ENCODE measurements at places on chromosomes 1 and 21.
A peak's percentile ranks its signal among the peaks of the same experiment; 100 is the strongest.

DNA sequence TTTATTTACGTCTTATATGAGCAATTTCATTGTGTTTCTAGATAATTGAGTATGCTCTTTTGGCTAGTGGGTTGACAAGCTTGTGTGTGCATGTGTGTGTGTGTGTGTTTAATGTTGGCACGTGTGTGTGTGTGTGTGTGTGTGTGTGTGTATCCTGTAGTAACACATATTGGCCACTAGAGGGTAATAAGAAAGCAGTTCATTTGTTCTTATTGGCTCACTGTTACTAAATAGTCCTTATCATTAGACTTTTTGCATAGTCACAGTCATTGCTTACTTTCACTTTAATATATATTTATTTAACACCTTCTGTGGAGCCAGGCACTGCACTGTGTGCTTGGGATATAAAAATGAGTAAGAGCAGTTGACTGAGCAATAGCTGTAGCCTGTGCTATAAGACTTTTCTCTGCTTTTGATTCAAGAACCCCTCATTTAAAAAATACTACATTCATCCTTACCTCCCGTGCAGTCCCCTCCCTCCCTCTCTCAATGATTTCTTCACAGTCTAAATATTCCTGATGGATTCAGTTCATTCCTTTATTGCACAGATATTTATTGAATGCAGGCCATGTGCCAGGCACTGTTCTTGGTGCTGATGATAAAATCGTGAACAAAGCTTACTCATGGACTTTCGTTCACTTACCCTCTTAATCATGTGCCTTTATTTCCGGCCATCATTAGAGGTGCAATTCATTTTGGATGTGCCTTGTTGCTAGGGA, 96.7 kb downstream of the DYRK1A start:
- no peak for DNase-seq

DNA sequence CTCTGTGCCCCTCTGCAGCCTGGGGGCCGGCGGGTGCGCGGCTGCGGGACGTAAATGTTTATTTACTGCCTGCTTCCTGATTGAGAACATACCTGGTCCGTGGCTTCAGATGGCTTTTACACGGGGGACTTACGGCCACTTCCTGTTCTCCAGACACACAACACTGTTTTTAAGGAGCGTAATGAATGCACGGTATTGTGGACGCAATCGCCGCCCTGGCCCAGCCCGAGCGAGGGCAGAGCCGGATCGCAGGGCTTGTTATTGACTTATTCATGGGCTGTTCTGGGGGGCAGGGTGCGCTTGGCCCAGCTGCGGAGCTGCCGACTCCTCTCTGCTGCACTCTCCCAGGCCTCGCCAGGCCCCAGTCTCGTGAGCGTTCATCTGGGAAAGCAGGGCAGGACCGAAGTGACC, 52.8 kb upstream of the ACTRT2 start:
- DNase-seq: no peak

GRCh38 chr1:9530320-9530719, 8.9 kb upstream of the SLC25A33 start:
- no peak for DNase-seq

- peak; percentile 82 for DNase-seq
Observed at GRCh38 chr1:8985915-8986813, 40.1 kb downstream of the SLC2A7 start.

DNA sequence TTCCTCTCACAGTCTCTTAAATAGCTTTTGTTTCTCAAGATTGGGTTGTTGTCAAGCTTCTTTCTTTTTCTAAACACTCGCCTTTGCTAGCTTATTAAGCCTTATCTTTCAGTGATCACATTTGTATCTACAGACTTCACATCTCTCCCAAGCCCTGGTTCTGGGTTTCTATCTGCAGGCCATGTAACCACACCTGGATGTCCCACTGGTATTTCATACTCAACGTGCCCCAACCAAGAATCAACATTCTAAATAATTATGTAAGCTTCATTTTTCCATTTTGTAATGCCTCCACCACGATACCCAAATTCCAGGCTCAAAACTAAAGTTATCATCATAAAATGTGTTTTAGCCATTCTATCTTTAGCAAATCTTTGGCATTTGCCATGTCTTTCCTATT, 372.2 kb downstream of the USH2A start:
- no peak for DNase-seq

DNA sequence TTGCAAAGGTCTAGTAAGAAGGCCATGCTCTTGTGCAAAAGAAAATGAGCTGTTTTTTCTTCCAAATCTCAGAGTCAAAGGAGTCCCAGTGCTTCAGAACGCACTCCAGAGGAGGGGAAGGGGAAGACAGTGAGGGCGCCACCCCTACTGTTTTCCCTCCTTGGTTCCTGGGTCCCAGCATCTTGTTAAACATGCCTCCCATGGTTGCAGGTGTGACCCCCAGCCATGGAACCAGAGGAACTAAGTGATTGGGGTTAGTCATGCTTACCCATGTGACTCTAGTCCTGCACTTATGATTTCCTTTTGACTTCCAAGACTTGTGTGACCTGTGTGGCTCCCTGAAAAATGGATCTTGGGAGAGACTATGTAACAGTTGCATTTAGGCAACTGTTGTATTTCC, 6.1 kb upstream of the AKR7A3 start:
- DNase-seq: no peak

DNA sequence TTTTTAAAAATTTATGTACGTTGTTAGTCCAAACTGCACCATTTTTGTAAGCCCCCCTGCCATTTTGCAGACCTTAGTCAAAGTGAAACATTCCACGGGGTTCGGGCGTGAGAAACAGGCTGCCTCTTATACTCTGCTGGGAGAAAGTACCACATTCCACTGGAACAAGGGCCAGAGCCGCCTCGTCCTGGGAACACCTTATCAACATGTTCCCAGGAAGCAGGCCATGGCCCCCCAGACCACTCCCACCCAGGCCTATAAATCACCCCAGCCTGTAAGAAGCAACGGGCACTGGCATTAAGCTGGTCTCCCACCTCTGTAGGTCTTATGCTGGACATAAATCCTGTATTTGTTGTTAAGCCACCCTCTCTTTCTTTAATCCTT, 854 bp upstream of the ZRANB2 start:
- DNase-seq: no peak

DNA sequence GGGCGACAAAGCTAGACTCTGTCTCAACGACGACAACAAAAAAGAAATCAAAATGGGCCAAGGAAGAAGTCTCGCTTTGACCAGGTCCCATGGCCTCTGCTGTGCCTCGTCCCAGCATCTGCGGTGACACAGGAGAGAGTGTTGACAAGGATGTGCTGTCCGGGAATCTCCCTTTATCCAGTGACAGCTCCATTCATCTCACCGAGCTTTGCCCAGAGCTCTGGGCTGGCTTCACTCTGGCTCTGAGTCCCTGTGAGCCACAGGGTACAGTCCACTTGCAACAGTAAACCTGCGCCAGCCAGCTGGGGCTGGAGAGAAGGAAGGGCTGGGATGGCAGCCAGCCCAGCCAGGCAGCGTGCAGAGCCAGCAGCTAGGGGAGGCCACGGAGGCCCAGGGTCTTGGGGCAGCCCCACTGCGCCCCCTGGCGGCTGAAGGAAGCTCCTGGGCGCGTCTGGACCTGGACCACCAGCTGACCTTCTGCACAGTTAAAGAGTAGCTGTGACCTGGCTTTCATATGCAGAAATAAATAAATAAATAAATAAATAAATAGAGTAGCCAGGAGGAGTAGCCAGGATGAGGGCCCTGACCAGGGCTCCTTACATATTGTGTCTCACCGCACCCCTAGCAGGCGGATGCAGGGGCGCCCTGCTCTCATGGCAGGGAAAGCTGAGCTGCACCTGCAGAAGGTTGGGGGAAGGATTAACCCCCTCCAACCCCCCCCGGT, 29.7 kb downstream of the ENO1 start:
- DNase-seq: peak; percentile 93

DNA sequence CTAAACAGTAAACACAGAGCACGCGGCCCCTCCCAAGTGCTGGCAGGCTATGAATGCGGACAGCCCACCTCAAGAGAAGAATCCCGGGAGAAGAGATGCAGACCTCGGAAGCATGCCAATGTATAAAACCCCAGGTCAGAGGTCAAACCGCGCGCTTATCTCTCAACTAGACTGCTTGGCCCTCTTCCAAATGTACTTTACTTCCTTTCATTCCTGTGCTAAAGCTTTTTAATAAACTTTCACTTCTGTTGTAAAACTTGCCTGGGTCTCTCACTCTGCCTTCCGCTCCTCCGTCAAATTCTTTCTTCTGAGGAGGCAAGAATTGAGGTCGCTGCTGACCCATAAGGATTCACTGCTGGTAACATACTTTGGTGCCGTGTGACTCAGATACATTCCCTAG, 216.0 kb downstream of the S1PR1 start:
- DNase-seq: no peak

GRCh38 chr1:214386747-214387146, 105.8 kb downstream of the SMYD2 start:
- DNase-seq: no peak

DNA sequence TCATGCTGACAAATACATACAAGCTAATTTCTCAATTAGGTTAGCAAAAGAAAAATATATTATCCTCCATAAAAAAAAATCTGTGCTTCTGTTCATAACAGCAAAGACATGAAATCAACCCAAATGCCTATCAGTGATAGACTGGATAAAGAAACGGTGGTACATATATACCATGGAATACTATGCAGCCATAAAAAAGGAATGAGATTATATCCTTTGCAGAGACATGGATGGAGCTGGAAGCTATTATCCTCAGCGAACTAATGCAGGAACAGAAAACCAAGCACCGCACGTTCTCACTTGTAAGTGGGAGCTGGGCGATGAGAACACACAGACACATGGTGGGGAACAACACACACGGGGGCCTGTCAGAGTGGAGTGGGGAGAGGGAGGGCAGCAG, 84.0 kb upstream of the PALMD start:
- DNase-seq: no peak

- DNase-seq: peak; percentile 23
Observed at GRCh38 chr1:164320790-164321731, 237.9 kb upstream of the PBX1 start.

GRCh38 chr1:223203034-223203408, 60.0 kb upstream of the TLR5 start:
- no peak for DNase-seq

DNA sequence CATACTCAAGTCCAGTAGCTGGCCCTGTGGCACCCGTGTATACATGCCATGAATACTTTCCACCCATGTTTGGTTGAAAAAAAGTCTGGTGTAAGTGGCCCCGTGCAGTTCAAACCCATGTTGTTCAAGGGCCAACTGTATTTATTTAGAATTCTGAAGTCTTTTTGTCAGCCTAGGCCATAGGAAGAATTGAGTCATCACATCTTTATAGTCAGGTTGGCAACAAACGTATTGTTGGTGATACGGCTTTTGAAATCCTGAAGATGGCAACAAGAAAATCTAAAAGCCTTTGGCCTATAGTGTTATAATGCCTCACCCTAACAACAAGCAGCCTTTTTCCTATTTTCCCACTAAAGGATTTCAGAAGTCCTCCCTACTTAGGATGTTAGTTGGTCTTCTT, 363.6 kb downstream of the PLPP3 start:
- DNase-seq: no peak

- peak; percentile 65 for DNase-seq
Observed at GRCh38 chr1:31703431-31704270, at the start of gene COL16A1. COL16A1 (minus strand) TSS chr1:31704017; CDS start chr1:31702193, 1,824 bp downstream.

GRCh38 chr1:171590022-171590421, 32.0 kb upstream of the MYOCOS start:
- no peak for DNase-seq
